ENCODE measurements at places on chromosomes 1 and 21.
A peak's percentile ranks its signal among the peaks of the same experiment; 100 is the strongest.

- no peak for DNase-seq
These were observed 56.5 kb downstream of the CTH start for GRCh38 chr1:70467531-70467930.

GRCh38 chr1:155909894-155910293 lies 1.3 kb downstream of the RIT1 start:
- no peak for DNase-seq

DNA sequence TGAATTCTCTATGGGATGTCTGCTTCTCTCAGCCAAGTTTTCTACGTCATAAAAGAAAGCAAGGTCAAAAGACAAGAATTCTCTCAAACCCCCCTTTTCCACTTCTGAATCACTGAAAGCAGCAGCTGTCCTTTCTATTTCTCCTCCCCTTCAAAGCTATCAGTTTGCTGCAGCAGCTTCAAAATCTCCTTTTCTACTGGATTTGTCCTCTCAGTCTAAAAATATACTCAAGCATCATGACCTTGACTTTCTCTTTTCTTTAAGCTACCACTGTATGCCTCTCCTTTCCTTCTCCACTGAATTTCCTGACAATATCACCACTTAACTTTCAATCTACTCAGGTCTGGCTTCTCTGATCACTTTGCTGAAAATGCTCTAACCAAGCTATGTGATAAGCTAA lies 1.9 kb downstream of the WDR64 start:
- DNase-seq, result no peak

- no peak for DNase-seq
These were observed 302.0 kb downstream of the SIPA1L2 start for GRCh38 chr1:232327899-232328298.

DNA sequence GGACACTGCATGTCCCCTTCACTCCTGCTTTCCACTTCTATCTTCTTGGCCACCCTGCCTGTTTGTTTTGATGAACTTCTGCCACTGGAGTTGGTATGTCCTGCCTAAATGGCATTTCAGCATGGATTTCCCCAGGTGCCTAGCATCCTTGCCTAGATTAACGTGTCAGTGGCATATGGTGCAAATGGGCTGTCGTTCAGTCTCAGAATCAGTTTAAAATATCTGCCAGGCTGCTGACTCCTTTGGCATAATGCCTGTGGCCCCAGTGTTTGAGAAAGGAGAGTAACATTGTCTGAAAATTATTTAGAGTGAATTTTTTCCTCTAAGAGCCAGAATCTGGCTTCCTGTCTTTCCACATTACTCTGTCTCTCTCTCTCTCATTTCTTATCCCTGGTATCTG lies 64.9 kb upstream of the BARHL2 start:
- DNase-seq, result no peak

DNA sequence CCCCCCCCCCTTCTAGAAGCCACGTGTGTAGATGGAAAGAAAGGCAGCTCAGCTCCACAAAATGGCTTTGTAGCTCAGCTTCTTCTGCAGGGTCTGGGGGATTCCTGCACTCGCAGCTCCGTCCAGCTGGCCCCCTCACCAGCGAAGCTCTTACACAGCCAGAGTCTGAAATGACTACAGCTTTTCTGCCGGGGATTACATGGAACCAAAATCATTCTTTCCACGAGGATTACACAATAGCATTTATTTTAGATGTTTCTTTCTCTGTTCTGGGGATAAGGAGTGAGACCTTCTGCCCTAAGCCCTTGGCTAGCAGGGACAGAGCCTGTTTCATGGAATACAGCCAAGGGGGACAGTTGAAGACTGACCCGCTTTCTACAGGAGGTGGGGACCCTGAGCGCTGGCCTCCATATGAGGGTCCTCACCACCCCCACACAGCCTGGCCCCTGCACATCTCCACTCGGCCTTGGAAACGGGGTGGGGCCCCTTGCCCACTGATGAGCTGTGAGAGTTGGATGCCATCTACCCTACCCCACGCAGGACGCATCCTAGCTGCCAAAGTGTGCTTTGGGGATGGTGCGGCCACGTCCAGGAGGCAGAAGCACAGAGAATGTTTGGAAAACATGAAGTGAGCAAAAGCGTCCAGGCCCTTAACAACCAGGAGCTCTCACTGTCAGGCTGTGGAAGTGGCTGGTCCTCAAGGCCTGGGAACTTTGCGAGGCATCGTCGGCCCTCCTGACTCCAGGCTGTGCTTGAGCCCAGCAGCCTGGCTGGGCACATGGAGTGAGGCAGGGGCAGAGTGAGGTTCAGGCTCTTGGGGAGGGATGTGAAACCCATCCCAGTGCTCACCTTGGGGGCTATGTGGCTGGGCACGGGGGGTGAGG lies 14.5 kb downstream of the ACTRT2 start:
- no peak for DNase-seq

DNA sequence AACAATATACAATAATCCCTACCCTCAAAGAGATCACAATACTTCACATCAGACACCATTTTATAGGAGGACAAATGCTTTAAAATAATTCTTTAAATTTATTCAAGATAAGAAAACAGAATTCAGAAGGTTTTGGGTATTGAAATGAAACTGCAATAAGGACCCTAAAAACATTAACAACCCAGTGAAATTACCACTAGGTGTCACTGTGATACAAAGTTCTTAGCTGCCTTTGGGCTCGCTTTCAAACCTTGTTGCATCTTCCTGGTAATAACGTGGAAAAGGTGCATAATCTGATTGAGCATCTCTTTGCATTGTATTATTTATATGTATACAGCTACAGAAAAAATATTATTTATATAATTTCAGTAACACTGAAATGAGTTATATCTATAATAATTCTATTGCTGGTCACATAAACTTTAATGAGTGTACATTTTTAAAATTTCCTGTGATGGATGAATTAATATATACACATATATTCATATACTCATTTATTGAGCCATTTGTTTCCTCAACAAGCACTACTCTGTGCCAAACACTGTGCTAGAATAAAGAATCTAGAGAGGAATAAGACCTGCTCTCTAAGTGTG lies 185.2 kb downstream of the FAF1 start:
- no peak for DNase-seq

GRCh38 chr1:153805886-153806719 lies 30.9 kb downstream of the SLC27A3 start:
- no peak for DNase-seq

DNA sequence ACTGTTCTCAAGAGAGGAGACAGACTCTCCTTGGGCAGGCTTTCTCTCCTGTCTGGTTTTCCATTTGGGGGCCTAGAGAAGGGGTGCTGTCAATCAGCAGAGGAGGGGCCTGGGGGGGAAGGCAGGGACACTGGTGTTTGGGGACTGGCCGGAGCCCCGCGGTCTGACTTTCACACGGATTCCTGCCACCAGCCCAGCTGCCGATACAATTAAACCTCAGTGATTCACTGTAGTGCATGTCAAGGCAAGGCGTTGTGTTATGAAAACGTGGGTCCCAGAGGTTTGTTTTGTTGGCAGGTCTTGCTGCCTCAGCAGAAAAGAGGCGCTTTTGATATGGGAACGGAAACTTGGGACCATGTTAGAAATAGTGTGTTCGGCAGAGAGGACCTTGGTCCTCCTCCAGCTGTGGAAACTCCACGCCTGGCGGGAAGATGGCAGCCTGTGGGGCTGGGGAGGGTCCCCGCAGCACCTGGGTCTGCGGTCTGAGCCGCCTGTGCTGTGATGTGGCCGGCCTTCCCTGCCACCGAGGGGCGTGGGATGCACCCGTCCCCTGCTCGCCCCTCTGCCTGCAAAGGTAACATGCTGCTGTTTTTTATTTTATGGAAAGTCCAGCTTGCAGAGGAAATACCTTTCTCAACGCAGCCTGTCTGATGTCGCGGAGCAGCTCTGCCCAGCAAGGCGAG lies 47.6 kb downstream of the SPSB1 start:
- DNase-seq, result no peak

GRCh38 chr1:121518726-121519041 lies 333.9 kb downstream of the SRGAP2C start:
- no peak for DNase-seq

DNA sequence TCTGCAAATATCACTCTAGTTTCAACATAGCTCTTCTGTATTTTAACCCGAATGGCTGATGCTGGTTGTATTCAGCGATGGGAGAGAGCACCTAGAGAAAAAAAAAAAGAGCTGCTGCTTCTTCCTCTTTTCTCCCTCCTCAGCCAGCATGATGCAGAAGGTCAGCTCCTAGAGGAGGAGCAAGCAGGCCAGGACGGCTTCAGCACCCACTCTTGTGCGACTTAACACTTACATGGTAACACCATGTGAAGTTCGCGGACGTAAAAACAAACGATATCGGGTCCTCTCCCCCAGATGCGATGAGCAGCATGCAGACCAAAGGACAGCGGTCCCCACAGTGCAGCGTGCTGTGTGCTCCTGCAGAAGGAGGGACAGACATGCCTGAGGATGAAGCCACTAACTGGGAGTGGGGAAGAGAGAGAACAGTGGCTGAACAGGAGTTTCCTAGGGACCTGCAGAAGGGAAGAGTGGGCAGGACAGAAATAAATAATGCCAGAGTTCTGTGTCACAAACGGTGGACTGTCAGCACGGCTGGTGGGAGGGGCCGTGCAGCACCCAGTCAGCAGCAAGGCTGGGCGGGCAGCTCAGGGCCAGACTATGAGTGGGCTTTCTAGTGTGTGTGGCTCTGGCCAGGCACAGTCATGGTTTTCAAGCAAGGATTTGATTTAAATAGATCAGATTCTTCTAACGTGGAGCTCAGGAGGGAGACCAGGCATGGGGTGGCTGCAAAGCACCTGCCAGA lies 11.4 kb upstream of the B3GALT5 start:
- DNase-seq, result no peak

DNA sequence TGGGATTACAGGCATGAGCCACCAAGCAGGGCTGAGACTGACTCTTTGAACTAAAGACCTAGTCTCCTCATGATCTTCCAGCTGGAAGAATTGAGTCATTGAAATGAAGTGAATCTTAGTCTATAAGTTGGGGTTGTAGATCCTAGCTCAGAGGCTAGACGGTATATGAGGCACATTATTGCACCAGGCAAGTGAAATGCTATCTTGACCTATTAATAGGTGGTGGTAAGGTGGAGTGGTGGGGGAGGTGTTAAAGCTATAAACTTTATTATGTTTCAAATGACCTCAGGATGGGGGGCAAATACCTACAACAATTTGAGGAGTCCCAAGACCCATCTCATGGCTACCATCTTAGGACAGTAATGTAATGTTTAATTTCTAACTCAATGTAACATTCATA lies 36.8 kb upstream of the SLC16A1 start:
- no peak for DNase-seq

- DNase-seq, result no peak
These were observed 64.1 kb downstream of the USP24 start for GRCh38 chr1:55150880-55151588.

GRCh38 chr21:45496968-45497845 lies 45.0 kb downstream of the SLC19A1 start:
- DNase-seq, result no peak

DNA sequence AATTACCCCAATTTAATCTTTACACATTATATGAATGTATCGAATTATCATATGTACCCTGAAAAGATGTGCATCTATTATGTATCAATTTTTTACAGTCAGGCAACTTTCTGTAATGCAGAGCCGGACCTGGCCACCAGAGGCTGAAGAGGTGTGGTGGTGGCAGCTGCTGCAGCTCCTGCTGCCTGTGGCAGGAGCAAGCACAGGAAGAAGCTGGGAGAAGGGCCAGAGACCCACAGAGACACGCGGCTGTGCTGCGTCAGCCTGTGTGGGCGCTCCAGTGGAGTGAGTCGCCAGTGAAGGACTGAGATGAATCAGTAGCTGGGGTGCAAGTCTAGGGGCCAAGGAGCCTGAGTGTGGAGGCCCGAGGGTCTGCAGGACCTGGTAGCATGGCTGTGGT lies 74.3 kb upstream of the COG2 start:
- DNase-seq, result peak; percentile 1

- peak; percentile 12 for DNase-seq
These were observed 200.4 kb downstream of the NRIP1 start for GRCh38 chr21:14864211-14865021.

GRCh38 chr1:153958961-153959260 lies 499 bp upstream of the CRTC2 start:
- no peak for DNase-seq

- DNase-seq, result no peak
These were observed 30.7 kb downstream of the CD58 start for GRCh38 chr1:116540088-116540487.

- DNase-seq, result no peak
These were observed 559.6 kb upstream of the ADAMTS5 start for GRCh38 chr21:27526451-27526850.

DNA sequence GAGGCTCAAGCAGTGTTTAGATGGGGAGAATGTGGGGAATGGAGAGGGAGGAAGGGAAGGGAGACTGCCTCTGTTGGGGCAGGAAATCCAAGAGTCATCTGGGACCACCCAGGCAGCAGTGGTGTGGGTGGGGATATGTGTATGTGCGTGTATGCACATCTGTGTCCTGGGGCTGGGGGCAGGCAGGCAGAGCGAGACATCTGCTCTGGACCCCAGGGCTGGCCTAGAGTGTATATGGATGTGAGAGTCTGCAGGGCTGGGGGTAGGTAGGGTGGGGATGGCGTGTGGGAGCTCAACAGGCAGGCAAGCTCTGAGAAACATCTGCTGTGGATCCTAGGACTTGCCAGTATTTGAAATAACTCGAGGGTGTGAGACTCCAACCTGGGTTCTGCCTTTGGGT lies 3.5 kb downstream of the PTCH2 start:
- no peak for DNase-seq

GRCh38 chr1:178533121-178533946 lies 20.4 kb downstream of the TEX35 start:
- DNase-seq, result no peak

DNA sequence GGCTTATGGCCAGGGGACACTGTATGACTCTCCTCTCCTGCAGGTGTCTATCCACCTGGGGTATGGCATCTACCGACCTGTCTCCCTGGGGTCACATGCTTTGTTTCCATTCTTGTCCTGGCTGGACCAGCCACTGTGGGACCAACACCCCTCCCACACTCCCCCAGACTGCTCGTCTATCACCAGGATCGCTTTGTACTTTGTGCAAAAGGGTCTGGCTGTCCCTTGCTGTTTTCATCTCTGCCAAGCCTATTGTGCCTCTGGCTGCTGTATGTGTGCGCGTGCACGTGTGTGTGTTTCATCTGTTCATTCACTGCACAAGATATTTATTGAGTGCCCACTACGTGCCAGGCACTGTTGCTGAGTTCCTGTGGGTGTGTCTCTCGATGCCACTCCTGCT lies 25.5 kb downstream of the ETNK2 start:
- DNase-seq, result no peak

DNA sequence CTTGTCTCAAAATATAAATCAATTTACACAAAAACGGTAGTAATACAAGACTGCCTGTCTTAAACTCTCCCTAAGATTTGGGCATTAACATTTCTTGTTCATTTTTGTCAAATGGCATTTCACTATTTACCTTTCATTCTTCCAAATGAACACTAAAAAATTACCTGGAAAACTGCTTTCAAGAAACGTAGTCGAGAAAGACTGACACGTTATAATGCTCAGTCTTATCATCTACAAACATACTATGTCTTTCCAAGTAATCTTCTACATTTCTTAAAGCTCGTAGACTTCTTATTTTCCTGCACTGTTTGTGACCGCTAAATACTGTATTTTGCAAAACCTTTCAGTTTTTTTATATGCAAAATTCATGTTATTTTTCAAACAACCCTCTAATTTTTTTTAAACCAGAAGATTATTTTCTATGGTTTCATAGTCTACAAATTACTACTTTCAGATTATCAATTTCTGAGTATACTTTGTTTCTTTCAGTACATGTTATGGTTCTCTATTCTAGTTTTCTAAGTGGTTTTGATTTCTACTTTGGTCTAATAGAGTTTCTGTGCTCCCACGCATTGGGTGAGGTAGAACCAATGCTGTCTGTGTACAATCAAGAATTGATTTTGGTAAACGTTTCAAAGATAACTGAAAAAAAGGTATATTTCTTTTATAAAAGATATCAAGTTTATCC lies 336.4 kb downstream of the SMYD3 start:
- DNase-seq, result no peak

Data from stimulated activated CD8-positive, alpha-beta memory T cell treated with anti-CD3 and anti-CD28 coated beads, Interleukin-4, amount 100 ng/mL, for 24 hours (primary cell).